Cortex of kidney (tissue), 1 donor: ENCODE measurements at places on chromosomes 1 and 21.

DNA sequence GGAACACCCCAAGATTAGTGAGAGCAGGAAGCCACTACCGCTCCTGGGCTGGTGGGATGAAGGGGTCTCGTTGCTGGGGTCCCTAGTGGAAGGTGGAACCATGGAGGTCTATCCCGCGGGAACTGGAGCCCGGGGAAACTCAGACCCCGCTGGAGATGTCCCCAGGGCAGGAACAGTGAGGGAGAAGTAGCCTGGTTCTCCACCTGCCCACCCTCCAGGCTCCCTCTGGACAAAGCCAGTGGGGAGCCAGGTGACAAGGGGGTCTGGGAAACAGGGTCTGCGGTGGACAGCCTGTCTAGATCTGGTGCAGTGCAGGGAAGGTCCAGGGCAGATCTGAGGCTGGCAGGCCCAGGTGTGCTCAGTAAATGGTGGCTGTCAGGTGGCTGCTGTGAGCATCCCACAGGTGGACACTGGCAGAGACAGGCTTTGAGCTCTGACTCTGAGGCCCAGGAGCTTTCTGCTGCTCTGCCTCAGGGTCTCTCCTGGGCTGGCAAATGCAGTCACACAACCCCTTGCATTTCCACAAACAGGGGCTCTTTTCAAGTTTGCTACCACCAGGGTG is 88.0 kb upstream of the TLR5 start:
- DNase-seq: no peak

GRCh38 chr1:49597436-49597835 is 426.3 kb downstream of the AGBL4 start:
- no peak for DNase-seq

GRCh38 chr1:200506471-200506870 is 96.6 kb upstream of the ZNF281 start:
- DNase-seq: no peak

- no peak for DNase-seq
Measured at GRCh38 chr1:10495475-10495817, 20.7 kb downstream of the PEX14 start.

GRCh38 chr1:212507369-212507768 is 74.6 kb downstream of the NENF start:
- DNase-seq: no peak

GRCh38 chr1:10657088-10657847 is 139.2 kb downstream of the CASZ1 start:
- no peak for DNase-seq

DNA sequence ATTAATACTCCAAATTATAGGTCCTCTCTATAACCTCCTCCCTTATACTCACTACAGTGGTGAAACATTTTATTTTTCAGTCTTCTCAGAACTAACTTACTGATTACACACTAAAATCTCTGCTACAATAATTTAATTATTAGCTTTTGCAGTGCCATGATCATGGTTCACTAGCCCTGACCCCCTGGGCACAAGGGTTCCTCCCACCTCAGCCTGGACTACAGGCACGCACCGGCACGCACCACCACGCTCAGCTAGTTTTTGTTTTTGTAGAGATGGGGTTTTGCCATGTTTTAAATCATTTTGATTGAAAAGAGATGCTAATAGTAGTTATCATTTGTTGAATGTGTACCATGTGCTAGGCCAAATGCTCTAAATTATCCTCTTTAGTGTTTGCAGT is 6.3 kb downstream of the PATJ start:
- DNase-seq: no peak

DNA sequence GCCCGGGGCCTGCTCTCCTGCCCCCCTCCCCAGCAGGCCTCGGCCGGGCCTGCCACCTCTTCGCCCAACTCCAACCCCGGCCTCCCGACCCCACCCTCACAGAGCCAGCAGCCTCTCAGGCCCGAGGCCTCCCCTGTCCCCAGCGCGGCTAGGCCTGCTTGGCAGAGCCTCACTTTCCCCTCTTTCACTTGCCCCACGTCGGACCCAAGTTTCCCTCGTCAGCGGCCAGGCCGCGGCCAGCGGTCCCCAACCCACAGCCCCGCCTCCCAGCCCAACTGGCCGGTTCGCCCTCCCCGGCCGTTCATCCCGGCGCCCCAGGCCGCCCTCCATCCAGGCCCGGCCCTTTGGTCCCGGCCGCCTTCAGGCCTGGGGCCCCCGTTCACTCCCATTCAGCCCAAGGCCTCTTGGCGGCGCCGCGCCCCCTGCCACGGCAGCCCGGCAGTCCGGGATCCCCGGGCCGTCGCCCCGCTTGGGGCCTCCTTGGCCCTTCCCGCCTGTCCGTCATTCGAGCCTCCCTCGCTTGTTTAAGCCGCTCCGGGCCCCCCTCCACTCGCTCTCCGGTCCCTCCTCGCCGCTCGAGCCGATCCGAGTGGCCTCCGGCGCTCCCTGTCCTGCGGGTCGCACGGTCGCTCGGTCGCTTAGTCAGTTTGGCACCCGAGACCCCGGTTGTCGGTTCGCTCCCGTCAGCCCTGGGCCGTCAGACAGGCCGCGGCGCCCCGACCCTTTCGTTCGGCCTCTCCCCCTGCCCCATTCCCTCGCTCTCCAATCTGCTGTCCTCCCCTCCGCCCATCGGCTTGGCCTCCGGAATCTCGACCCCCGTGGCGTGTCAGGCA is 1.4 kb downstream of the LRRC41 start:
- DNase-seq: no peak

GRCh38 chr21:42384989-42385388 is 10.9 kb downstream of the TMPRSS3 start:
- DNase-seq: no peak

- no peak for DNase-seq
Measured at GRCh38 chr1:15148475-15148874, 5.1 kb upstream of the TMEM51 start.

DNA sequence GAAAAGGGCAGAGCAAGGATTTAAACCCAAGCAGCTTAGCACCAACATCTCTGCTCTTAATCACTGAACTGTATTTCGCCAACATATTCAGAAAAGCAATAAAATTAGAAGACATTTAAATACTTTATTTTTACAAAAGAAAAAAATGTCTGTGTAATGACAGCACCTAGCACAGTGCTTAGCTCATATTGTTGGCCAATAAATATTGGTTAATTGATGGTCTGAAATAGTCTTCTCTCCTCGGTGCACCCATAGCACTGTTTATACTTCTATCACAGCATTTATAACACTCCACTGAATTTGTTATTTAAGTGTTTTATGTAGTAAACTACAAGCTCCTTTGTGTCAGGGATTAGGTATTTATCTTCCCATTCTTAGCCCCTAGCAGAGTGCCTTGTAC is 70.9 kb upstream of the PLPPR4 start:
- no peak for DNase-seq

GRCh38 chr1:36595349-36595748 is 112.6 kb upstream of the CSF3R start:
- no peak for DNase-seq

- no peak for DNase-seq
Measured at GRCh38 chr21:37970548-37970947, 54.3 kb upstream of the KCNJ6 start.

- DNase-seq: no peak
Measured at GRCh38 chr1:113325022-113325421, 65.3 kb upstream of the MAGI3 start.

- no peak for DNase-seq
Measured at GRCh38 chr1:198903203-198903602, 264.4 kb downstream of the PTPRC start.

GRCh38 chr1:155392898-155393411 is 72.3 kb downstream of the RUSC1 start:
- DNase-seq: no peak

DNA sequence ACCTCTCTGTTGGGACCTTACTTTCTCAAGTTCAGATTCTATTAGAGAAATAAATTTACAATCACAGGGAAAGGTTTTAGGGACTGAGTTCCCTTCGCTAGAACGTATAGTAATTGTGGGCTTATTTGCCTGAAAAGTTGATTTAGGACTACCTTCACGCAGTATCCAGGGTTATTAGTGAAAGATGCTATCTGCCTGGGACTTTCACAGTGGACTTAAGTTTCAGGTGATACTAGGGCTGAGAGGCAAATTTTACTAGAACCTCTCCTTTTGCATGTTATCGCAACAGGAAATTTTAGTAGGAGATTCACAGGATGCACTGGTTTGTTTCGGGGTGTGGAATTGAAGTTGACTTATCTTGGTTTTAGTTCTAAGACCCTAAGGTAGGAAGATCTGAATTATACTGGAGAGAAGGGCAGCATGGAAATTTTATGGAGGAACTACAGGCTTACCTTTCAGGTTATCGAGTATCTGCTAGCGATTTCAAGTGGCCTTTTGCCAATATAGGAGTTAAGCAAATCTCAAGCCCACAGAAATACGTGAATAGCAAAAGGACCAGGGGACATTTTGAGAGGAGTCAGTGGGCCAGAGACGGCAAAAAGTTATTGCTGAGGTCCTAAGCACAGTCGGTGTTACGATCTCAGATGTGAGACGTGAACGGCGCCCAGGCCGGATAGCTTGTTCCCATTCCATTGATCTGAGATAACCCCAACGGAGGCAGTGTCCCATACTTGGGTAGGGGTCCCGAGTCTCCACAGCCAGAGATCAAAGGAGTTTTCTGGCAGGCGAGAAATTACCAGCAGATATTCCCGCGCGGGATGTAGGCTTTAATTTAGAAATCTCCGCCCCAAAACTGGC is 723 bp upstream of the GNAI3 start:
- no peak for DNase-seq

DNA sequence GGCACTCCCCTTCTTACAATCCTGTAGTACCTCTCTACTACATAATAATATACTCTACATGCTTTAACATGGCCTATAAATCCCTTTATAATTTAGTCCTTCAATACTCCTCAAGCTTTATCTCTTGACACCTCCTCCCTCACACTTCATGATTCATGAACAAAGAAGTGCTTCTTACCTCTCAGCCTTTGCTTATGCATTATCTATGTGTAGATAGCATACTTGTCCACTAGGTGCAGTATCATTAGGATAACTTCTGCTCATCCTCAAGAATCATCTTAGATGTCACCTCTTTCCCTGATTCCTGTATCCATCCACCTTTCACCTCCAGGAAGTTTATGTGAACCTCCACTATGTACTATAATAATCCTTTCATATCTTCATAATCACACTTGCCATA is 74.4 kb downstream of the COL24A1 start:
- DNase-seq: no peak

GRCh38 chr1:70487910-70488665 is 77.0 kb downstream of the CTH start:
- no peak for DNase-seq

DNA sequence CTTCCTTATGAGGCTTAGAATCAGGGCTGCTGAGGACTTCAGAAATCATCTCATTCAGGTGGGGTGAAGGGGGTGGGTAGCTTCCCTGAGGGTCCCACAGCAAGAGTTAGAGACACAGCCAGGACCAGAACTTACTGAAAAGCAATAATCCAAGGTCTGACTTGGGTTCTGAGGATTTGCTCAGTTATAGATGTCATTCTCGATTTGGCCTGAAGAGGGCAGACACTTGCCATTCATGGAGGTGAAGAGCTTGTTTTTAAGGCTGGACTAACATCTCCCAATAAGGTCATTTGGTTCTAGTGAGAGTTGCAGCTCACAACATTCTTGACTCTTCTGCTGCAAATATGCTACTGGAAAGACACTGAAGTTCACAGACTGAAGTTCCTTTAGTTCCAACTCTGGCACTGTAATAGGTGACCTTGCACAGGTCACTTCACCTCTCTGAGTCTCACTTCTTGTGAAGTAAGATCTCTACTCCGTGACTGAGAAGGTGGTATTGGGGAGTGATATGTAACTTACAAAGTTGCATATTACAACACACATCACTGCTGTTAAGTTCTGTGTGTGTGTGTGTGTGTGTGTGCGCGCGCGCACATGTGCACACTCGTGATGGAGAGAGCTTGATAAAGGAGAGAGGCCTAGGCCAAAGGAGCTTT is 69.8 kb upstream of the DIRAS3 start:
- no peak for DNase-seq

DNA sequence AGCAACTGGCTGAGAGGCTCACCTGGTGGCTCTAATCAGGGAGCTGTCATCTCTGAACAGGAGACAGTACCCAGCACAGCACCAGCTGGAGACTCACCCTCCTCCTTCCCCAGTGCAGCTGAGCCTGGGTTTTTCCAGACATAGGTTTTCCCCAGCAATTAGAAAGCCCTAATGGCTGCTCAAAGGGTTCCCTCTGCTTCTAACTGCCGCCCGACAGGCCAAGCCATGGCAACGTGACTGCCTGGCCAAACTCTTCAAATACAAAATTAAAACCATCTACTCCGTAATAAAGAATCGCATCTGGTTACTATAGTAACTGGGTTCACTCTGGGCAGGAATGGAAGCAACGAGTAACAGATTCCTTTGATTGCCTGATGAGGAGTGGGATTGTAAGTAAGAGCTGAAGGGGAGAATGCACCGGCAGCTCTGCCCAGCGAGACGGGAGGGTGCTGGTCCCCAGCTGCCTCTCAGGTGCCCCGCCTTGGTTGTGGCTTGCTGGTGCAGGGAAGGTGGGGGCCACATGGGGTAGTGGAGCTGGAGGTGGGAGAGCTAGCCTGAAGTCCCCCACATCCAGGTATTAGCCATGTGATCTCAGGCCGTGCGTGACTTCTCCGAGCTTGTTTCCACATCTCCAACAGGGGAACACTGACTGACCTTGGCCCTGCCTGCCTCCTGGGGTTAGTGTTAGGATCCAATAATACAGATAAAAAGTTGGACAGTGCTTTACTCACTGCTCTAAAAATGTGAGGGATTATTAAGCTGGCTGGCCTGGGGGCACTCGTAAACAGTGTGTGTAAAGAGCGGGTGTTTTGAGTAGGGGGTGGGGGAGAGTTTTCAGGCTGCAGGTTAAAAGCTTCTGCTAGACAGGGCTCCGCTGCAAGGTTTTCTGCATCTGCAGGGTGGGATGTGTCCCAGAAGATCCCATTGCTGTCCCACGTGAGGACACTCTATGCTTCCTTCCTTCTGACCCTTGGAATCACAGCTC is 94.2 kb downstream of the KCNN3 start:
- DNase-seq: no peak

- DNase-seq: no peak
Measured at GRCh38 chr1:10610901-10611600, 136.3 kb downstream of the PEX14 start.

GRCh38 chr1:204198348-204199340 is 2.4 kb upstream of the KISS1 start:
- DNase-seq: no peak

- DNase-seq: no peak
Measured at GRCh38 chr1:244414543-244414942, 37.2 kb downstream of the ADSS2 start.

- no peak for DNase-seq
Measured at GRCh38 chr21:18252680-18253079, 8.0 kb downstream of the CHODL start.
